ENCODE measurements at places on chromosomes 4 and X. TPM values are rescaled to one million over a fixed set of nuclear protein-coding genes. Genes with fewer than 3 reads are reported as not detected.

The GATA1 gene
- 0.19 TPM for total RNA-seq

The HSPA4L gene
- total RNA-seq: 6.3 TPM

The AFM gene
- 0.09 TPM for total RNA-seq

The SPANXA1 gene
- not detected for total RNA-seq

The RBM3 gene
- total RNA-seq: 42.0 TPM

The CT45A6 gene
- not detected for total RNA-seq

The CT45A1 gene
- not detected for total RNA-seq

The TMSB15B gene
- total RNA-seq: 0.69 TPM

The KLHL15 gene
- total RNA-seq: 4.6 TPM

The TMEM47 gene
- 3.7 TPM for total RNA-seq

The DGAT2L6 gene
- total RNA-seq: not detected

The SYP gene
- 9.1 TPM for total RNA-seq

The TRIML2 gene
- total RNA-seq: not detected

The TRMT44 gene
- 10.4 TPM for total RNA-seq

The VEGFC gene
- total RNA-seq: 2.1 TPM

The DCAF4L1 gene
- not detected for total RNA-seq

The CLCN4 gene
- total RNA-seq: 2.8 TPM

The SYN1 gene
- total RNA-seq: 1.9 TPM

The NDST3 gene
- not detected for total RNA-seq

The FBXL5 gene
- total RNA-seq: 36.0 TPM

The NFKB1 gene
- total RNA-seq: 11.5 TPM

The NAP1L5 gene
- 2.2 TPM for total RNA-seq

The ACE2 gene
- total RNA-seq: 3.1 TPM

The NEUROG2 gene
- not detected for total RNA-seq

The WNK3 gene
- 0.69 TPM for total RNA-seq

The ERAS gene
- total RNA-seq: not detected

The NHSL2 gene
- 0.92 TPM for total RNA-seq

The AWAT2 gene
- not detected for total RNA-seq

The SRPX2 gene
- 1.7 TPM for total RNA-seq

The MAGEA8 gene
- not detected for total RNA-seq

The BTK gene
- 0.60 TPM for total RNA-seq

The CT45A3 gene
- not detected for total RNA-seq

The TRIML1 gene
- total RNA-seq: not detected

The ADH6 gene
- total RNA-seq: 0.04 TPM

The XKRX gene
- 0.05 TPM for total RNA-seq

The CLDN34 gene
- total RNA-seq: not detected

The TAF7L gene
- total RNA-seq: not detected

All from pancreas (tissue), 10 donors.